ENCODE measurements at places on chromosomes 3 and 15.

DNA sequence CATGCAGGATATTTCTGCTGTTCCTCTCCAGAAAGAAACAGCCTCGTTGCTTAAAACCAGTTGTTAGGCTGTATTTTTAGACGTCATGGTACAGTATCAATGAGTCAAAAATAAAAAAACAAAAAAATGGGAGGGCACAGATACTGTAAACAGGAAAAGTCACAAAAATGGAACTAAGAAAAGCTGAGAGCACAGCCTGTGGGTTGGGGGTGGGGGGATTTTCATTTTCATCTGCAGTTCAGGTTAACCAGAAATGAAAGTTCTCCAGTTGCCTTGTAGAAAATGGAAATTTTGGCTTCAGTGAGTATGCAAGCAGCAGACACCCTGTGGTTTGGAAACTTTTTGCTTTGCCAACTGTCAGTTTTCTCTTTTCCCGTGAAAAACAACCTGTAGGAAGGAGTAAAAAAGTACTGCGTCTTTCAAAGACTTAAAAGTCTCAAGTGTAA lies 59.0 kb downstream of the FRMD4B start:
- DNase-seq: no peak

DNA sequence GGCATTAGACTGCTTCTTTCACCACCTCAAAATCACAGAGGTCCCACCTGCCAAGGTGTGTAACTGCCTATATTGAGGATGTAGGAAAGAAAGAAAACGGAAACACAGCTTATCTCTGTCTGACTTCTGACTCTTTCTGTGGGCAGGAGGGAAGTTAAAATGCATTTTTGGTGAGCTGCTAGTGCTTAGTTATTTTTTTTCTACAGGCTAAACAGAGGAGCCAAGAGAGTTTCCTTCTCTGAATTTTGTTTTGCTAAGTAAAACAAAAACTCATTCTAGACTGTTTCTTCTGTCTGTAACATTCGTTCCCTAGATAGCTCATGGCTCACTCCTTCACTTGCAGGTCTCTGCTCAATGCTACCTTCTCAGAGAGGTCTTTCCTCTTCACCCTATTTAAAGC lies 18.8 kb upstream of the AMOTL2 start:
- no peak for DNase-seq

DNA sequence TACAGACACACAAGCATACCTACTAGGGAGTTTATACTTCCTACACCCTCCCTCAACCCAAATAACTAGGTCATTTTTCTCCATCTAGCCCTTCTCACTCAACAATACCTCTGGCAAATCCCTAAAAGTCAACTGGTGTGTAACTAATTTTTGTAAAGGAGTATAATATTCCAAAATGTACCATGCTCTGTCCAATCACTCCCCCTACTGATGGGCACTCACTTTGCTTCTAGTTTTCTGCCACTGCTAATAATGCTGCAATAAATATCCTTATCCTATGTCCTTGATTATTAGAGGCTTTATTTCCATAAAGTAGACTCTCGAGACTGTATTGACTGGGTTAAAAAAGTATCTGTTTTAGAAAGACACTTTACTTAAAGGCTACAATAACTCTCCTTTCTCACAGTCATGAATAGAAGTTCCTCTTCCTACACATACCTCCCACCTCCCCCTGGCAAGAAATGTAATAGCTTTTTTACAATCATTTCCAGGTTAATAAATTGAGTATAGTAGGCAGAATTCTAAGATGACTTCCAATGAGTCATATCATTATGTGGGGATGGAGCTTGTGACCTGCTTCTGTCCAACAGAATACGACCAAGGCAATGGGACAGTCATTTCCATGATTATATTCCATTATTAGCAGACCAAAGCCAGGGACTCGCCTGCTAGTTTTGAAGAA lies 30.0 kb downstream of the SHQ1 start:
- no peak for DNase-seq

- DNase-seq: no peak
Observed at GRCh38 chr3:119221779-119222320, 18.8 kb downstream of the B4GALT4 start.

- no peak for DNase-seq
Observed at GRCh38 chr3:138351151-138351550, 2.8 kb downstream of the MRAS start.

DNA sequence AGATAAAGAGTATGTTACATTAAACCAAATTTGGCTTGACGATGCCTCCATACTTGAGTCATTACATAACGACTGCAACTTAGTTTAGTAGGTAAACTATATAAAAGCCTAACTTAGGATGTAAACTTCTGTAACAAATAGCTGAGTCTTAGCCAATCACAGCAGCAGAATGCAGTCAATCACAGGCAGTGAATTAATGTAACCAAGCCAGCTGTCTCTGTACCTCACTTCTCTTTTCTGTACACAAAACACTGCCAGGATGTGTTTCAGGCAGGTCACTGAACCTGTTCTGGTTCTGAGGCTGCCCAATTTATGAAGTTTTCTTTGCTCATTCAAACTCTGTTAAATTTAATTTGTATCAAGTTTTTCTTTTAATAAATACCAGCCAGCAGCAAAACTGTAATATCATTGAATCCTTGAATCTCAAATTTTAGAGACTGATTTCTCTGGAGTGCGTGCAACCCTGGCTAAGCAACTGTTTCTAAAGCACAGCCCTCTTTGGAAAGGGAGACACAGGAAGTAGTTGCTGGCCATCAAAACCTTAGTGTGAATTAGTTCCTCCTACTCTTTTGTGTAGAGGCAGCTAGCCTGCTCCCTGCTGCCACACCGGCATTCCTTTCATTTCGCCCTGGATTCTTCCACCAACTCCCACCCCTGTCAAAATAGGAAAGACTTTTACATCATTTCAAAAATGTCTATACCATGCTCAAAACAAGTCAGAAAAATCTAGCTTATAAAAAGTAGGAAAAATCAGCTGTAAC lies 15.2 kb downstream of the RFTN1 start:
- no peak for DNase-seq

GRCh38 chr15:47718497-47719437 lies 1.5 kb downstream of the SEMA6D start:
- no peak for DNase-seq

DNA sequence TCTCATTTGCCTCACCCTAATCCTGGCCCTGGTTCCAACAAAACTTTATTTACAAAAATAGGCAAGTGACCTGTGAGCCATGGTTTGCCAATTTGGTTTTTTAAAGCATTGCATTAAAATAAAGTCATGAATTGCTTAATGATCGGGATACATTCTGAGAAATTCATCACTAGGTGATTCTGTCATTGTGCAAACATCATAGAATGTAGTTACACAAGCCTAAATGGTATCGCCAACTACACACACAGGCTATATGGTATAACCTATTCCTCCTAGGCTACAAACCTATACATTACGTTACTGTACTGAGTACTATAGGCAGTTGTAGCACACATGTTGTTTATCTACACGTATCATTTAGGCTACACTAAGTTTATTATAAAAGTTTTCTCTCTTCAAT lies 45.9 kb upstream of the SSR3 start:
- DNase-seq: no peak

- no peak for DNase-seq
Observed at GRCh38 chr3:48446043-48446424, 503 bp upstream of the ATRIP start.

GRCh38 chr3:102936511-102937045 lies 501.8 kb downstream of the ZPLD1 start:
- DNase-seq: no peak

DNA sequence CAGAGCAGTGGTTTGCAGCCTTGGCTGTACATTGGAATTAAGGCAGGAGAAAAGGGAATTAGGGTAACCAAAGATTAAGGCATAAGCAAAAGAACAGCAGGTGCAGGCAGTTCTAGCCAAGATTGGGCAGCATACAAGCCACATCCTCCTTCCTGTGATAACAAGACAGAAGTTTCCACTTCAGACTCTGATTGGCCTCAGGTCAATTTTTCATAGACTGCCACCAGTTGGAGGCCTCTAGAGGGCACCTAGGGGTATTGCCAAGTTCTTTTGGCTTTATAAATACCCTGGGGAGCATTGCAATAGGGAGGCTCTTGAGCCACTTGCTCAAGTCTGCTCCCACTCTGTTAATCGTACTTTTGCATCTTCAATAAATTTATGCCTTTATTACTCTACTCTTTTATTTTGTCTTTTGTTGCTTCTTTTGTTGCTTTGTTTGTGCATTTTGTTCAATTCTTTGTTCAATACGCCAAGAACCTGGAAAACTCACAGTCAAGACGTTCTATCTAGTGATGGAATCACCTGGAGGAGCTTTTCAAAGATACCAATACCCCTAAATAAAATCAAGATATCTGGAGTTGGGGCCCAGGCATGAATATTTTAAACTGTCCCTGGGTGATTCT lies 32.2 kb upstream of the FMN1 start:
- peak; percentile 58 for DNase-seq

DNA sequence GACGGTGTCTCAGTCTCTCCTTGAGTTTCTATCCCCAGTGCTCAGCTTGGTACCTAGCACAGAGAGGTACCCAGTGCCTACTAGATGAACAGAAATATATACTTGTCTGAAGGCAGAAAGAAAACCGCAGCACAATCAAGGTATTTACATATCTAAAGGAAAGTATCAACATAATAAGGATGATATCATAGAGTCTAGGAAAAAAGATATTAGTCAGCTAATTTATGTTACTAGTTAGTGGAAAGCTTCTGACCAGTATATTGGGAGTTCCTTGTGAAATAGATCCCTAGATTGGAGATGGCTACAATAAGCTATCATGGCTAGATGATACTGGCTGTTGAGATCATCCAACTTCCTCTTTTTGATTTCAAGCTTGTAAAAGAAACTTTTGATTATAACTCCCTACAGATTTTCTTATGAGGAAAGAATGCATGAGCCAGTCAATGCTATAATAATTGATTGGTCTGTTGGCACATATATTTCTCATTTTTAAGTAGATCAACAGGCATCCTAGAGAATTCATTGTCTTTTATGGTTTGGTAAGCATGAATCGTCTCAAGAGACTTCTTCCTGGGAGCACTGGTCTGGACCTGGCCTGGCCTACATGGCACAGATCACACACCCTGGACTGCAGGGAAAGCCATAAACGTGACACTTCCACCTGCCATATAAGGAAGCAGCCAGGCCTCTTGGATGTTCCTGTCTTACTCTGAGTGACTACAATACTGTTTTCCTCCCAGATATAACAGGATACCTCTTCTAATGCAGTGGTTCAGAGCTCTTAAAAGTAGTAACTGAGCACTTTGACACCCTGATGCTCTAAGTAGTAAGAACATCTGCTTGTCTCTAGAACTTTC lies 60.7 kb downstream of the IMPG2 start:
- no peak for DNase-seq

All from NCI-H1092 (cell line).